HT1080 (cell line): ENCODE measurements at places on chromosomes 3 and 15.
A peak's percentile ranks its signal among the peaks of the same experiment; 100 is the strongest.

DNA sequence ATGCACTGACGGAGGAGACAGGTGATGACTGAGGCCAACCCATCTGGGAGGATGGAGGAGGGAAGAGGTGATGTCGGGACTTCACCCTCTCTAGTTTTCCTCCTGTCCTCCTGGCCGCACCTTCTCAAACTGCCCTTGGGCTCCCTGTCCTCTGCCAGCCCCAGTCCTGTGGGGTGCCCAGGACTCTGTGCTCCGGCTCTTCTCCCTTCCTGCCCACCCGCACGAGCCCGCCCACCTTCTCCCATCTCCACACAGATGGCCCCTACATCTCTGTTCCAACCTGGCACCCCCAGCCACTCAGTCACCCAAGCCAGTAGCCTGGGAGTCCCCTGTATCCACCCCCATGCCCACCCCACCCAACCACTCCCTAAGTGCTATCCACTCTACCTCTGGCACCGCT lies 206.7 kb upstream of the LINGO1 start:
- no peak for DNase-seq

DNA sequence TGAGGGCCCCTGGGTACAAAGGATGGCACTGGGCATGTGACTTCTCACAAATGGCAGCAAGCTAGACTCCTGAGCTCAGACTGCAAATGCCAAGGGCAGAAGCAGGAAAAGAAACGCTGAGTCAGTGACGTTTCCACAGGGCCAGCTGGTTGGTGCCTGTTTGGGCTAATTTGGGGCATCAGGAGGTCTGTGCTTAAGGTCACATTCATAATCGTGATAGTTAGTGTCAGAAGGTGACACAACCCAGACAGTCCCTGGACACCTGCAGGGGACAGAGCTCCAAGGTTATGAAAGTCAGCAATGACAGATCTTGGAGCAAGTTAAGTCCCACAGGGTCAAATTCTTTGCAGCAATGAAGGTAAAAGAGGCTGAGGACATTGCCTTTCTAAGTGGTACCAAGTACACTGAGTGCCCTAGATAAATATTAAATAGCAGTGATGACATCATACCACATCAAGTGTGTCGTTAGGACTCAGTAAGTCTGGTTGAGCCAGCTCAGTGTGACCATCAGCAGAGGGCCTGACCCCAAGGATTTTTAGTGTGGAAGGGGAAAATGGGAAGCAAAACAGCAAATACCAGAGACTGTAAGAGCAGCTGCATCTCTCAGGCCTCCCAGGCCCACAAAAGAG lies 556.9 kb upstream of the CFAP20DC start:
- DNase-seq = no peak

- no peak for DNase-seq
Observed at GRCh38 chr3:10779293-10779805, 36.7 kb upstream of the SLC6A11 start.

DNA sequence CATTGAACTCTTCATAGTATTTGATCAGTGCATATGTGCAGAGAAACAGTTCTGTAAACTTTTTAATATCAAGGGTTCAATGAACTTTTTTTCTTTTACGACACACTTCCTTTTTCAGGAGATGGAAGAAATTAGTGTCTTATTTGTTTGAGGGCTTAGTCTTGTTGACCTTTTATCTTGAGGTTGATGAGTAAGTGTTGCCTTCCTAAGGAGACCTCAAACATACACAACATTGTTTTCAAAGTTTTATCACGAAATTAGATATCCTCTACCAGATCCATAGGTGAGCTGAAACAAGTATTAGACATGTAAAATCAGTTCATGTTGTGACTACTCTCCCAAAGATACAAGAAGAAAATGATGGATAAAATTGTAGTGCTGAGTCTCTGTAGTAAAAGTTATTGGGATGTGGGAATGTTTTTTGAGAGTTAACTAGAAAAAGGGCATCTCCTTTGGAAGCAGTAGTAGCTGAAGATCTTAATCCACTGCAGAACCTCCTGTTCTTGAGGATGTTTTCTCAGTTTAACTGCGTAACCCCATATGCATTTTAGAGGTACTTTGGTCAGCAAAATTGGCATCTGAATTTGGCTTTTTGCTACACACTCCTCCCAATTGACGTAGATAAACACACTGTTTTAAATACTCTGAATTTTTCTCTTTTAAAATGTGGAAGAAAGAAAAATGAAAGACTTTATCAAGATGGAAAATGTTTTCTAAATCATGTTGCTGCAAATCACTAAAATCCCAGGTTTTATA lies 116.8 kb downstream of the GALK2 start:
- DNase-seq = peak; percentile 18

- DNase-seq = peak; percentile 80
Observed at GRCh38 chr3:4492208-4493013, 737 bp upstream of the ITPR1 start.

- DNase-seq = no peak
Observed at GRCh38 chr15:68556139-68556990, 22.4 kb upstream of the CORO2B start.

- no peak for DNase-seq
Observed at GRCh38 chr15:60602323-60602722, 123.4 kb upstream of the ICE2 start.
